ENCODE measurements at places on chromosomes 5 and 9. TPM values are rescaled to one million over a fixed set of nuclear protein-coding genes. Genes with fewer than 3 reads are reported as not detected.
A peak's percentile ranks its signal among the peaks of the same experiment; 100 is the strongest.

DNA sequence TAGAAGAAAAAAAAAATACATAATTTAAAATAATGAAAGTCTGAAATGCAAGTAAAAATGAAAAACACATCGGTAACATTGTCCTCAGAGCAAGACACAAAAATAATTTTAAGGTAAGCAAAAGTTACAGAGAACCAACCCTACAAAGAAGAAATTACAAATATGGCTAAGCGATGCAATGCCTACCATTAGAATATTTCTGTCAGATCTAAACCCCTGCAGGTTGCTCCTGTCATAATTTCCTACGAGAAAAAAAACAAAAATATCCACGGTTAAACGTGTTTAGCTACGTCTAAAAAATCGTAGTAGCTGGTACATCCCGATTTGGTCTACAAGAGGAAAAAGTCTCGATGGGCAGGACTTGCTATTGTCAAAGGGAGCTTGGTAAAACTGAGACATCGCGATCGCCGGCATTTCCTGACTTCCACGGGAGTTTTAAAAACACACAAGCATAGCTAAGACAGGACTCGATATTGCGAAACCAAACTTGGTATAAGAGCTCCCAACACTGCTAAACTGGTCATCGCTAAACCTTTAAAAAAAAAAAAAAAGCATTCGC is 1.1 kb upstream of the ANXA2R start:
- no peak for DNase-seq

DNA sequence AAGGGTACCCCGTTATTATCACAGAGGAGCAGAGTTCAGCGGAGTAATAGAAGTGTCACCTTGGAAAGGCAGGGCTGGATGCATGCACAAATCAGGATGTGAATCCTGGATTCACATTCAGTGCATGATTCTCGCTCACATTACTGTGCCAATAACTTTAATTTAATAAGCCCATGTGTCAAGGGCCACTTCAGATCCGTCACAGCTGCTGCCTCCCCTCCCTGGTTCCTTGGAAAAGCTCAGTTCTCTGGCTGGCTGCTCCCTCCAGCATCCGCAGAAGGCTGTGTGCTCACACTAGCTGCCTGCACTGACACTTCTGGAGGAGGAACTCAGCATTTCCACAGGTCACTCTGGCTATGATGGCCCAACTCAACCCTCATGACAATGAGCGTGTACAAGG is 256.8 kb upstream of the ADAMTS16 start:
- no peak for DNase-seq

GRCh38 chr9:95458666-95459065 is 58.1 kb downstream of the PTCH1 start:
- DNase-seq, result no peak

DNA sequence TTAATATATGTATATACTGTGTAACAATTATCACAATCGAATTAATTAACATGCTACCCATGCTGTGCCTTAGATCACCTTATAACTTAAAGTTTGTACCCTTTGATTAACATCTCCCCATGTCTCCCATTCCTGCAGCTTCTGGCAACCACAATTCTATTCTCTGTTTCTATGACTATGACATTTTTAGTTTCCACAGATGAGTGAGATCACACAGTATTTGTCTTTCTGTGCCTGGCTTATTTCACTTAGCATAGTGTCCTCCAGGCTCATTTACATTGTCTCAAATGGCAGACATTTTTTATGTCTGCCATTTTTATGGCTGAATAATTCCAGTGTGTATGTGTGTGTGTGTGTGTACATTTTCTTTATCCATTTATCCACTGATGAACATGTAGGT is 146.1 kb upstream of the SLC28A3 start:
- no peak for DNase-seq

- DNase-seq, result no peak
These were observed 35.2 kb upstream of the PITX1 start for GRCh38 chr5:135069016-135069770.

DNA sequence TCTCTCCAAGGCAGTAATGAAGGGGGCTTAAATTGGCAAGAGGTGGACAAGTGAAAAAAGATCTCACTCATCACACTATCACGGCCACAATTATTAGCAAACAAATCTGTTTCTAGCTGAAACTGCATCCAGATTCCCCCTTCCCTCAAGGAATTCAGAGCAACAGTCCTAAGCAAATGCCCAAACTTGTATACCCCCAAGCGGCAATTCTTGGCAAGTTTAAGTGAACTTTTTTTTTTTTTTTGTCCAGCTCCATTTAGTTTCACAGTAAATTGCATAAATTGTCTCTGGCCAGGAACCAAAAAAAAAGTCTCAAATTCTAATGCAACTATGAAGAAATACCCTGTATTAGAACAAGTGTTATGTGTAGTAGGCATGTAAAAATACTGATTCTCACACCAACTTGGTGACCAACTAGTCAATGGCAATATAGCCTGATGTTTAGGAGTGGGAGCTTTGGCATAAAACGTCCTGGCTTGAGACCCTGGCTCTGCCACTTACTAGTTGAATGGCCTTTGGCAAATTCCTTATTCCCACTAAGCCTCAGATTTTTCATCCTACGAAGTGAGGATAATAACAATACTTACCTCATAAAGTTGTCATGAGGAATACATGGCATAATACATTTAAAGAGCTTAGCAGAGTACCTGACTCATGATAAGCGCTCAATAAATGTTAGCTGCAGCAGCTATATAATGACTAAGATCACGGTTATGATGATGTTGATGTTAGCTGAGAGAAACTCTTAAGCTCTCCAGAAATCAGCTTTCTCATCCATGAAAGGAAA is 193.2 kb downstream of the ADAMTSL1 start:
- no peak for DNase-seq

GRCh38 chr9:131112374-131113154 is 12.8 kb upstream of the NUP214 start:
- no peak for DNase-seq

GRCh38 chr9:120726484-120726883 is 12.2 kb upstream of the MEGF9 start:
- no peak for DNase-seq

GRCh38 chr9:70861376-70861775 is 260.0 kb downstream of the TRPM3 start:
- DNase-seq, result no peak

DNA sequence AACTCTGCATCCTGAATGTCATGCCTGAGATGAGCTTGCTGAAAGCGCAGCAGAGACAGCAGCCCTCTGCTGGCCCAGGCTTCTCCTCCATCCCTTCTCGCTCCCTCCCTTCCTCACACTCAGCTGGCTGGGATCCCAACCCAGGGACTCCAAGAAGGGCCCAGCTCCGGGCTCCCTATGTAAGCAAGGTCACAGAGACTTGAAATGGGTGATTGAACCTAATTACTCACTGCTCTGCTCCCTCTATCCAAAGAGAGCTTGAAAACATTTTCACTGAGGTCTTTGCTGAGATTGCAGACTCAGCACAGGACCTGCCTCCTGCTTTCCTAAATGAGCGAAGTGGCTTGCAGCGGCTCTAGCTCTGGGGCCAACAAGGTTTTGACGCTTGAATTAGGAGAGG is 42.8 kb downstream of the RAPGEF1 start:
- peak; percentile 62 for DNase-seq

- no peak for DNase-seq
These were observed 15.8 kb downstream of the NDST1 start for GRCh38 chr5:150523472-150524350.

DNA sequence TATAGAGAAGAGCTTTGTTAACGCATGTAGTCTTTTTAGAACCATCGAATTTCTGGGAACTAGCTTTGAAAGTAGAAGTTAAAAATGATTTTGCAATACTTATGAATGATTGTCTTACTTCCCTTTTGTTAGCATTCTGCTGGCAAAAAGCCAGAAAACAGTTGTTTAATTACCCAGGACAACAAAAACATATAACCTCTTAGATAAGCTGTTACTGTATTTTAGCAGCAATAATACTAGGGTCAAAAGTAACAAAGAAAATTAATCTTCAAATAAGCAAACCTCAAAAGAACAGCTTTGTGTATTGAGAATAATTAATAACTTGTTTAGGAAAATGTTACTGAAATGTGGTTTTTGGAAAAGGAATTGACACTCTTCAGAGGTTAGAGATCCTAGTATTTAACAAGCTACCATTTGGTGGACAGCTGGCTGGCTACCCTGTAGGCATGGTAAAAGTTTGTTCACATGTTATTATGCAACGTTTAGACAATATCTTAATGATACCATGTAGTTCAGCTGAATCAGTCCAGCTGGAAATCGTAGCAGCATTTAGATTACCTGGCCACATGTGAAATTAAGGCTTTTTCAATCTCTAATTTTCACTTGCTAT is 3.8 kb downstream of the FGF10 start:
- no peak for DNase-seq

GRCh38 chr5:139459451-139459934 is 3.0 kb downstream of the ECSCR start:
- no peak for DNase-seq

DNA sequence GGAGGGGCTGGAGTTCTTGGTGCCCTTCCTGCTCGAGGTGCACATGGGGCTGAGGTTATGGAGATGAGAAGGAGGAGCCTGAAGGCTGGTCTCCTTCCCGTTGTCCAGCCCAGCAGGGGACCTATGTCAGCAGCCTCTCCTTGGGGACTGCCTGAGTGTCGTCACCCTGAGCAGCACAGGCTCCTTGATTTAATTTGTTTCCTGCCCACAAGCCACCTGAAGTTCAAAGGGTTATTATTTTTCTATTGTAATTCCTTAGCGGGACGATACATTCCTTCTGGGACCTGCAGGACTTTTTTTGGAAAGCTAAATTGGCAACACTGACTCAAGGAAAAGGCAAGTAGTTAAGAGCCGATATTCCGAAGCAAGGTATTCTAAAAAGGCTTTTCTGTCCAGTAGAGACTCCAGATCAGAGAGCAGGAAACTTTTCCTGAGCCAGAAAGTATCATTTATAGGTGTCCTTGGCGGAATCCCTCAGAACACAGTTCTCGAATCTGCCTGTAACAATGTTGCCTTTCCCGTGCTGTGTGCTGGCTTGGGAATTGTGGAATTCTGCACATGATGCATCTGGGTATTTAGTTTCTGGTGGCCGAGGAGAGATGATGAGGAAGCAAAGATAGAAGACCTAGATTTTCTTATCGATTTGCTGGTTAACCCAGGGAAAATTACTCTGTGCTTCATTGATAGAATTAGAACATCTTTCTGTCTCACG is 55.4 kb downstream of the ARHGAP26 start:
- DNase-seq, result no peak

GRCh38 chr5:41432481-41433253 is 77.7 kb downstream of the PLCXD3 start:
- no peak for DNase-seq

Gene NDST1
- 192 TPM for total RNA-seq

Gene FBN2
- total RNA-seq, result 31.9 TPM

Gene EIF4EBP3
- 6.4 TPM for total RNA-seq

Gene SPOCK1
- total RNA-seq, result 20.1 TPM

Gene SLC1A3
- total RNA-seq, result 4.3 TPM

Gene PCDHB4
- total RNA-seq, result 0.48 TPM

Gene MCIDAS
- total RNA-seq, result not detected

Gene TAF11L8
- not detected for total RNA-seq

Gene PKD2L2
- not detected for total RNA-seq

Gene DRD1
- not detected for total RNA-seq

Gene TGFBI
- 443 TPM for total RNA-seq

Gene ZDHHC11
- 1.3 TPM for total RNA-seq

Data from kidney epithelial cell (primary cell).